ENCODE measurements at places on chromosomes 3 and 15.

DNA sequence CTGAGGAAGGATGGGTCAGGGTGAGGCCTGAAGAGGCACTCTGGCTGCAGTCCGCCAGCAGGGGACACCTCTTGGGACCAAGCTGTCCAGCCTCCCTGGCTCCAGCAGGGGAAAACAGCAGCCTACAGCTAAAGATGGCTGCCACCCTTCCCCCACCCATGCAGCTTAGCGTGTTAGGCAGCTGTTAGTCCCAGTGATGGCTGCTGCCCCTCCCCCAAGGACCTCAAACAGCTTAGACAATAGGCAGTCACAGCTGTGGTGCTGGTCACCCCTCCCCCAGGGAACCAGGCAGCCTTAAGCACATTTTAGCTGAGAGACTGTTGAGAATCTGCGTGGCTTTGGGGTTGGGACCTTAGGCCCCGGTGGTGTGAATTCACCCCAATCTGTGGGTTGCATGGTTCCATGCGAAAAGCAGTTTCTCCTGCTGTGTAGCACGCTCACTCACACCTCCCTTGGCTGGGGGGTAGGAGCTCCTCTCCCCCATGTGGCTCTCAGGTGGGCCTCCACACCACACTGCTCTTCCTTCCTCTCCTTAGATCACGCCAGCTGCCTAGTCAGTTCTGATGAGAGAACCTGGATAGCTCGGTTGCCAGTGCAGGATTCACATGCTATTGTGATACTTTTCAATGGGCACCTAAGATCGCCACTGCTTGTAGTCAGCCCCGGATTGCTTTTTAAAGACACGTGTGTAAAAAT lies 140.5 kb upstream of the CADPS start:
- no peak for DNase-seq

- peak; percentile 52 for DNase-seq
These were observed 55.3 kb upstream of the CA12 start for GRCh38 chr15:63436872-63437375.

GRCh38 chr15:35394416-35394815 lies 151.5 kb downstream of the DPH6 start:
- no peak for DNase-seq

DNA sequence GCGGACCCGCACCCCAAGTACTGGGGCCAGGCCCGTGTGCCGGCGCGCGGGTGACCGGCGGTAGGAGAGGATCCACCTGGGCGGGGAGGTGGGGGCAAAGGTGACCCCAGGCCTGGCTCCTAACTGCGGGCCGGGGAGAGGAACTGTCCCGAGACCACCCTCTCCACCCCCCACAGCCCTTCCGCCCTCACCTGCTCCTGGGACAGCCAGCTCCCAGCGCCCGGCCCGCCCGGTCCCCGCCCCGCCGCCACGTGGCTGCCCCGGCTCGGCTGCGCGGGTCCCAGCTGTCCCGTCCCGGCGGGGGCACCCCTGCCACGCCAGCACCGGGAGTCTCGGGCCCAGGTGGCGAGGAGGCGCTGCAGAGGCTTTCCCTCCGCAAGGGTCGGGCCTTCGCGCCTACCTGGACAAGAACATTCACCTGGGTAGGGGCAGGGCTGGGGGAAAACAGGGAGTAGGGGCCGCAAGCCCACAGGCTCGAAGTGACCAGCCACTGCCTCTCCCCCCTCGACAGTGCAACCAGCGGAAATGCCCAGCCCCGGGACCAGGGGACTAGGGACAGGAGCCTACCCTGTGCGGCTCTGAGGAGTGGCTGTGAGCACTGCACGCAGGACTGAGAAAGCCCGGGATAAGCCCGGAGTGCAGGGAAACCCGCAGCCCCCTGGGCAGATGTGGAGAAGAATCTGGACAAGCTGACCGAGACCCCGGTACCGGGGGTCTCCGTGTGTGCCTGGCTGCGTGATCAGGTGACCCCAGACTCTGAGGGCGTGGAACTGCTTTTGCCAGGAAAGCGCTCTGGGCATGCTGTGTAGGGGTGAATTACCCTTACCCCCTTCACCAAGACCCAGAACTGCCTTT lies at the start of gene SLC12A8:
Gene SLC12A8 (minus strand): TSS at position 240 of the 855 bp plus-strand sequence. CDS start 1,399 bp downstream, outside the sequence.
- no peak for DNase-seq

GRCh38 chr3:127908202-127908601 lies 6.8 kb upstream of the KBTBD12 start:
- no peak for DNase-seq

GRCh38 chr3:154334973-154335420 lies 10.7 kb upstream of the DHX36 start:
- no peak for DNase-seq
